NCI-H460 (cell line): ENCODE measurements at places on chromosomes 6 and 20. TPM values are rescaled to one million over a fixed set of nuclear protein-coding genes. Genes with fewer than 3 reads are reported as not detected.
A peak's percentile ranks its signal among the peaks of the same experiment; 100 is the strongest.

DNA sequence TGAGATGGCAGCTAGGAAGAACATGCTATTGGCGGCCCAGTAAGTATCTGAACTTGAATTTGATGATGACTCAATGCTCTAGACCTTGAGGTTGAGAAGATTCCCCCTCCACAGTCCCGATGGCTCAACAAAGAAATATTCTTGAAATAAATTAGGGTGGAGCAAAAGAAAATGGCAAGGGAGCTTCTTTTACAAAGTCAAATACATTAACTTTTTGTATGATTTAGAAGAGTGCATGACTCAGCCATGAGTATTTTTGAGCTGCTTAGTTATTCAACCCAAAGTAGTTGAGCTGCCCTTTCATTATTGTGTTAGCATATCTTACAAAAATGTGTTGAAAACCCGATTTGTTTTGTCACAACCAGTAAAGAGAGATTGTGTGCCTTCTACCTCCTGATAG is 7.6 kb downstream of the TFAP2C start:
- DNase-seq = no peak

DNA sequence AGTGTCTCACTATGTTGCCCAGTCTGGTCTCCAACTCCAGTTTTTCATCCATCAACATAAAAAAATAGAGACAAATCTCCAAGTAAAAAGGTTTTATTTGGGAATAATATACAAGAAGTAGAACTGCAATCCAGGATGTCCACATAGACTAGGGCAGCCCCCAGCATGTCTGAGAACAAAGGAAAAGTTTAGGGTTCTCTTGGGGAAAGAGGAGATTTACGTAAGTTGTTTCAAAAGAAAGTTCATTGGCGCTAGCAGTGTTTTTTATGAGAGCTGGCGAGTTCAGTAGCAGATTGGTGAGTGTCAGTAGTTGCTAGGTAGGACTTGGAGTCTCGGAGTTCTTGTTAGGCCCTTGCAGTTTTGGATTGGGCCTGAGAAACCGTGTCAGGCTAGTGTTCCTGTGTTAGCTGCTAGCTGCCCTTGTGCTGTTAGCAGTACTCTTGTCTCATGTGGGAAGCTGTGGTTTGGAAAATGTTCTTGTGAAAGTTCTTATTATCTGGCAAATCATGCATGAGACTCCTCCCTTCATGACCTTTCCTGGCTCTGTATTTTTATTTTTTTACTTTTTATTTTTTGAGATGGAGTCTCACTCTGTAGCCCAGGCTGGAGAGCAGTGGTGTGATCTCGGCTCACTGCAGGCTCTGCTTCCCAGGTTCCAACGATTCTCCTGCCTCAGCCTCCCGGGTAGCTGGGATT is 24.7 kb downstream of the TTLL9 start:
- DNase-seq = peak; percentile 32

DNA sequence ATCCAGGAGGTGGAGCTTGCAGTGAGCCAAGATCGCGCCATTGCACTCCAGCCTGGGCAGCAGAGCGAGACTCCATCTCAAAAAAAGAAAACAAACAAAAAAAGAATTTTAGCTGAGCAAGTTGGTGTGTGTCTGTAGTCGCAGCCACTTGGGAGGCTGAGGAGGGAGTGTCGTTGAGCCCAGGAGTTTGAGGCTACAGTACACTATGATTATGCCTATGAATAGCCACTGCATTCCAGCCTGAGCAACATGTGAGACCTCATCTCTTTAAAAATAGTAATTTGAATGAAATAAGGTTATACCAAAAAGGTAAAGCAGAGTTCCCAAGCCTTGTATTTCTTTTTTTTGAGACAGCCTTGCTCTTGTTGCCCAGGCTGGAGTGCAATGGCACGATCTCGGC is 19.8 kb downstream of the MTRES1 start:
- no peak for DNase-seq

Gene RAD21L1
- 0.25 and 0.32 TPM in 2 replicates for total RNA-seq

DNA sequence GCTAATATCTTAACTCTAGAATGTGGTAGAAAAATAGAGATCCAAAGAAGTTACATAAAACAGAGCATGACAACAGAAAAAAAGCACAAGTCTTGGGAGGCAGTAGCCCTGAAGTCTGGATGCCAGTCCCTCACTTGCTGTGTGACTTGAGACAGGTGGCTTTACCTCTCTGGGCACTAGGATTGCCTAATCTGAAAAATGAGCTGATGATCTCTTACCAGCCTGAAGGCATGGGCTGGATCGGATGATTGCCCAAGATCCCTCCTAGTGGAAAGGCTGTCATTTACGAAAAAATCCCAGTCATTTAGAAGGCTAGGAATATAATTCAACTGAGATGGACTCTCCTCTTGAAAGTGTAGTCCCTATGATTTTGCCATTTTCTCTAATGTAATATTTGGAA is 10.9 kb upstream of the GCM1 start:
- no peak for DNase-seq

Gene RUNX2
- 0.06 and 0.10 TPM in 2 replicates for total RNA-seq

Gene ZBTB24
- 7.7 and 9.6 TPM in 2 replicates for total RNA-seq

GRCh38 chr20:13777171-13777601 is 7.5 kb downstream of the ESF1 start:
- no peak for DNase-seq

Gene OGFRL1
- 33.2 and 33.4 TPM in 2 replicates for total RNA-seq

- DNase-seq = no peak
Measured at GRCh38 chr6:18431581-18431980, 44.4 kb downstream of the RNF144B start.

Gene OR2H1
- total RNA-seq = not detected in 2 replicates

Gene LY6G6F
- total RNA-seq = not detected in 2 replicates

Gene APOBEC2
- not detected in 2 replicates for total RNA-seq

DNA sequence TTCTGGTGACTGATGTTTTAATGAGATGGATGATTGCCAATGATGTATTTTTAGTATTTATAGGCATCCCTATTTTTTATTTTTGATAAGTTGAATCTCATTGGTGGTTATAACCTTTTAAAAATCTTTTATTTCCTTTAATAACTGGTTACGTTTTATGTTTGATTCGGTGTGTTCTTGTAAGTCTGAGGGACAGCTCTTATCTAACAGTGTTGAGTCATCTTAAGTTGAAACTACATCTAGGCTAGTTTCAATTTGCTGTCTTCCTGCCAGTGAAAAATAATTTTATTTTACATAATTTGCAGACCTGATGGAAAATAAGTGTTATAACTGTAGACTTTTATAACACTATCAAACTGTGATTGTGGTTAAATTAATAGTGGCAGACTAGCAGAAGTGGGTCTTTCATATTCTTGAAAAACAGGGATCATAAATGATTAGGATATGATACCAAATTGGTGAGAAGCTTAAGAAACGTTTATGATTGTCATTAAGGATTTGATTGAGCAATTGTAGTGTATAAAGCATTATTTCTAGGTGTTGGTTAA is 4.6 kb downstream of the AFDN start:
- DNase-seq = no peak

DNA sequence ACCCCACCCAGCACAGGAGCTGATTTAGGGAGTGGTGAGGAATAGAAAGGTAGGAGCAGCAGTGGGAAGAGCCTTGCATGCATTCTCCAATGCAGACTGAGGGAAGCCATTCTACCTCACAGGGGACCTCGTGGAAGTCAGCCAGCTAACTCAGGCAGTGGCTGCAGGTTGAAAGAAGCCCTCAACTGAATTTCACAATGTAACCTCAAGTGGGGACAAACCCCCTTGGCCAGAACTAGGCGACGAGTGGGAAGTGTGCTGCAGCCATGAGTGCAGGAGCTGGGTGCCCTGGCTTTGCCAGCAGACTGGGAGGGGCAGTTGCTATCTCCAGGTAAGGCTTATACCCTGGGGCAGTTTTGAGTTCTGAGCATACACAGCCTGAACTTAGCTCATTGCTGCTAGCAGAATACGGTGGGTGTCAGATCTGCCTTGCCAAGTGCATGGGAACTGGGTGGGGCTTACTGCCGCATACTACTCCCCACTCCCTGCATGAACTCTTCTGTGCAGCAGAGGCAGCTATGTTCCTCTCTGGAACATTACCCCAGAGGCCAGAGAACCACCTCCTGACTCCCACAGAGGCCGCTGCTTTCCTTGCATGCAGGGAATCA is 126.5 kb downstream of the CDK19 start:
- DNase-seq = no peak

Gene DSP
- 0.07 and 0.12 TPM in 2 replicates for total RNA-seq

DNA sequence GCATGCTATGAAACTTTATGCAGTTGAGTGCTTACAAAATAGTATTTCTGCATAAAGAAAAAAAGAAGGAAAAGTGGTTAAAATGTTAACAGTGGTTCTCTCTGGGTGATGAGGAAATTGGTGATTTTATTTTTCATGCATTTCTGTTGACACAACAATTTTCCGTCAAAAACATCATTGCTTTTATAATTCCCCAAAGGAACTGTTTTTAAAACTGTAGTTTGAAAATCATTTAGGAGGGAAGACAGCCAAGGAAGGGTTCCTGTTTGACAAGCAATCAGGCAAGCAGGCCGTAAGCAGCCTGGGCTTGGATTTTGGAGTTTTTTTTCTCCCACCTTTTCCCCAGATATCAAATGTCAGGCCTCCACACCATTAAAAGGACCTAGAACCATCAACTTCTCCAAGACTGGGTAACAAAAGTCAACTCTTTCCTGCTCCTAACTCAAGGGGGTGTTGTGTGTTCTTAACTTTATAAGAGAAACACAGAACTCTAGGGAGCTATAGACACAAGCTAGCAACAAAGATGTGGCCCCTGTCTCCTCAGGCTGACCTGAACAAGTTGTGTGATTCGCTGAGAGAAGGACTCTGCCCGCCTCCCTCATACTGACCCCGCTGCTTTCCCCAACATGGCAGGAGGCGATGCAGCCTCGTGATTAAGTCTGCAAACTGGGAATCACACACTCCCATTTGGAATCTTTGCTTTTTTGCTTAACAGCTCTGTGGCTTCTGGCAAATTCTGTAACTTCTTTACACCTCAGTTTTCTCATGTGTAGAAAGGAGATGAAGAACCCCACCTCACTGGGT is 146.6 kb downstream of the BCAS1 start:
- DNase-seq = no peak

Gene WFDC13
- not detected in 2 replicates for total RNA-seq

Gene MUCL3
- total RNA-seq = 0.15 TPM in 1 of 2 replicates, not detected in the other

DNA sequence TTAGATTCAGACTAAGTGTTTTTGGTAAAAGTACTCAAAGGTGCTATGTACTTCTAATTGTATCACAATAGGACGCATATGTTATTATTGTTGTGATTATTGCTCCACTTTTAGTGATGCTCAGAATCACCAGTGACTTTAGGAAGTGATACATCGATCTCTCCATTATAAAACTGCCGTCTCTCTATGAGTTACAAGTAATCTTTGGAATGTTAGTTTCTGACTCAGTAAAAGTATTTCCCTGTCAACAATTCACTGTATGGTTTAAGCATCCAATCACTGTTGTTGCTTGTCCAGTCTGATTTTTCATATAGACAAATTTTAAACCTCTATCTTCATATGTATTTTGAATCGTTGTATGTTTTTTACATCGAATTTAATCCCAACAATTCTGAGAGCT is 9.4 kb downstream of the DCBLD1 start:
- no peak for DNase-seq
